ENCODE measurements at places on chromosomes 13 and 19. TPM values are rescaled to one million over a fixed set of nuclear protein-coding genes. Genes with fewer than 3 reads are reported as not detected.

The GPR18 gene
- 10.3 TPM for total RNA-seq

The IGFL1 gene
- not detected for total RNA-seq

The TUBA3C gene
- total RNA-seq, result not detected

The PSG1 gene
- total RNA-seq, result not detected

The PCDH20 gene
- not detected for total RNA-seq

The HSH2D gene
- total RNA-seq, result 110 TPM

The ZNF491 gene
- 0.98 TPM for total RNA-seq

The NKPD1 gene
- total RNA-seq, result 0.15 TPM

The ZNF737 gene
- total RNA-seq, result 10.4 TPM

The HSPH1 gene
- total RNA-seq, result 103 TPM

The CYP4F2 gene
- total RNA-seq, result not detected

- H3K27ac ChIP-seq, result peak overlapping the region; percentile 92
- H3K4me1 ChIP-seq, result peaks cover 14% of the 10 kb centered on the region
- no peaks in the 10 kb centered on the region for H3K27me3 ChIP-seq
- H3K36me3 ChIP-seq, result no peaks in the 10 kb centered on the region
- peak; percentile 67 for DNase-seq
These were observed 32.6 kb upstream of the GATAD2A start for GRCh38 chr19:19372656-19373416.

DNA sequence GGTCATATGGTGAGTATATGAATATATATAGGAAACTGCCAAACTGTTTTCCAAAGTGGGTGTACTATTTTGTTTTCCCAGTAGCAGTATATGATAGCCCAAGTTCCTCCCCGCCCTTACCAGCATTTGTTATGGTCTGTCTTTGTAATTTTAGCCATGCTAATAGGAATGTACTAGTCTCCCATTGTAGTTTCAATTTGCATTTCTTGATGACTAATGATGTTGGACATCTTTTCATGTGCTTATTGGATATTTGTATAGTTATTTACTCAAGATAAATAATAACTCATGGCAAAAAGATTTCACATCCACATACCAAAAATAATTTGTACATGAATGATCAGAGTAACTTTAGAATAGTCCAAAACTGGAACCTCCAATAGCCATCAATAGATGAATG is 75.3 kb upstream of the SERP2 start:
- peaks cover 2% of the 10 kb centered on the region for H3K36me3 ChIP-seq
- peaks cover 8% of the 10 kb centered on the region for H3K27me3 ChIP-seq
- no peak overlapping the region for H3K27ac ChIP-seq
- H3K4me3 ChIP-seq, result no peak overlapping the region
- peaks cover 37% of the 10 kb centered on the region for H3K4me1 ChIP-seq

DNA sequence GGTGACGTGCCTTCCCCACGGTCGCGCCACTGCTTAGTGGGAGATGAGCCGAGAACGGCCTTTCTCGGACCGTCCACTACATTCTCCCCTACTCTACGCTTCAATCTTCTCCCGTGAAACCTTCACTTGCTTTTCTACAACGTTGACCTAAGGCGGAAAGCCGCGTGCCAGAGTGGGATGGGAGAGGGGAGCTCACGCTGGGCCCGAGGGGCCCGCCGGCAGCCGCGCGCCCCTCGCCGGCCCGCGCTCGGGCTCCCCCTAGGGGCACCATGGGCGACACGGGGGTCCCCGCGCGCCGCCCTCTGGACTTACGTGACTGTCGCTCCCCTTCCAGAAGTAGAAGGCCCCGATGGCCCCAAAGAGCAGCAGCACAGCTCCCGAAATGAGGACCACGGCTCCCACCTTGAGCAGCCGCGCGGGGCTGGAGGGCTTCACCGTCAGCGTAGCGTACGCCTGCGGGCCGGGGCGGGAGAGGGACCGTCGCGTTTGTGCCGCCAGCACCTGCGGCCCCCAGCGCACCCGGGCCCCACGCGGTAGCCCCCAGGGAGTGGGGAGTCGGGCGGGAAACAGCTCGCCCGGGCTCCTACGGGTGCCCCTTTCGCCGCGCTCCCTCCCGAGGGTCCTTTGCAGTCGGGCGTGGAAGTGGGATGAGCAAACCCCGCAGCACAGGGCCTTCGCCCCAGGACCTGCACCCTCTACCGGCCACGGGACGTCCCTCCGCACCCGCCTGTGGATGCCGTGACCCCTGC is 727 bp downstream of the CNMD start:
- no peaks in the 10 kb centered on the region for H3K4me1 ChIP-seq
- peaks cover 2% of the 10 kb centered on the region for H3K36me3 ChIP-seq

DNA sequence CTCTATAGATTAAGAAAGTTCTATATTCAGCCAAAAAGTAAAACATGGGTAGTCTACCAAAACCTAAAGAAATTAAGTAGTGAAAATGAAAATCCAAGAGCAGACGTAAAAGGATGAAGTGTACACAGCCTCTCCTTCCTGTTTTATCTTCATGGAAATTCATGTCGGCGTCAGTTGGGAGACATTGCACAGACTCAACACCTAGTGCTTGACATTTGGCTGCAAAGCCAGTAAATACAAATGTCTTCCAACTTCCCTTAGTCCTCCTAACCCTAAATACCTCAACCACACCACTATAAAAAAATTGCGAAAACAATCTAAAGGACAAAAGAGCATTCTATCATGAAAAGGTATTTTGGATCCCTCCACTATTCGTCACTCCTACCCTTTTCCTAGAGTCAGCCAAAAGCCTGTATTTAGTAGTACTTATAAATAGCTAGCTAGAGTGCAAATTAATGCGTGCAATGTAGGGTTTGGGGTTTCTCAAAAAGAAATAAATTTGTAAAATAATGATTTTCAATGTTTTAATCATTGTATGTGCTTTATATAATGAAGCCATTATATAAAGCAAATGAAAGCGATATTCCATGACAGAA is 56.4 kb upstream of the TRPC4 start:
- no peak overlapping the region for H3K4me3 ChIP-seq
- no peak for DNase-seq
- no peak overlapping the region for H3K27ac ChIP-seq

DNA sequence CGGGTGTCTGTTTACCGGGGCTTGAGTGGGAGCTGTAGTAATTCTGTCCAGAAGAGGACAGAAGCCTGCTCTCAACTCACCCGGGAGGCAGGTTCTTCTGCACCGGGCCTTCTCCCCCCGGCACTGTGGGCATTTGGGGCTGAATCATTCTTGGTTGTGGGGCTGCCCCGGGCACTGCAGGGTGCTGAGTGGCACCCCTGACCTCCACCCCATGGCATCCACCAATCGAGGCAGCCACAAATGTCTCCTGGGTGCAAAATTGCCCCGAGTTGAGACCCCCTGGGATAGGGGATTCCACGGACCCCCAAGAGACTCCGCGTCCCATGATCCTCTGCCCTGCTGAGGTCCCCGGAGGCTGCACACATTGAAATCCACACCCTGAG is 68.8 kb downstream of the GNG7 start:
- peaks cover 2% of the 10 kb centered on the region for H3K4me1 ChIP-seq
- H3K27me3 ChIP-seq, result peaks cover 1% of the 10 kb centered on the region
- no peak overlapping the region for H3K27ac ChIP-seq
- no peak for DNase-seq
- H3K36me3 ChIP-seq, result no peaks in the 10 kb centered on the region

DNA sequence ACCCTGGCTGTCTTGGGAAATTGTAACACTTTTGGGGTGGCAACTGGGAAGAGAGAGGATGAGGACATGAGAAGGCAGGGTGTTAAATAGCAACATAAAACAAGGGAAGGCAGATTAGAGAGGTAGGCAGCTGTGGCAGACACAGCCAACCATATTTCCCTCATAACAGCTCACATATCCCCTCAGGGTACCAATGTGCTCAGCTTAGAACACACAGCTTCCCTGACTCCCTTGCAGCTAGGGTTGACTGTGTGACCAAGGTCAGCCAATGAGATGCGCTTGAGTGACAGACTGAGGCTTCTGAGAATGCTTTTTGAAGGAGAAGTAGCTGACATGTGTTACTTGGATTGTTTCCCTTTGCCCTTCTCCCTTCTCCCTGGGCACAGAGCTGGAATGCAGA is 28.8 kb upstream of the SPATA13 start:
- peaks cover 30% of the 10 kb centered on the region for H3K4me1 ChIP-seq
- no peak for DNase-seq
- H3K27ac ChIP-seq, result no peak overlapping the region
- H3K27me3 ChIP-seq, result peaks cover 4% of the 10 kb centered on the region

DNA sequence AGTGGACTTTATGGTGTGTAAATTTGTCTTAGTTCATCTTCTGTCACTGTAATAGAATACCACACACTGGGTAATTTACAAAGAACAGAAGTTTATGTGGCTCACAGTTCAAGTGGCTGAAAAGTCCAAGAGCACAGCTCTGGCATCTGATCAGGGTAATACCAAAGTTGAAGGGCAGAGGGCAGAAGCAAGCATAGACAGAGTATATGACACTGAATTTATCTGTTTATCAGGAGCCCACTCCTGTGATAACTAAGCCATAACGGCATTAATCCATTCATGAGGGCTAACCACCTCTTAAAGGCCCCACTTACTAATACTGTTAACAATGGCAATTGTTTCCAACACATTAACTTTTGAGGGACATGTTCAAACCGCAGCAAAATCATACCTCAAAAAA is 4.0 kb upstream of the RFXAP start:
- no peaks in the 10 kb centered on the region for H3K36me3 ChIP-seq
- H3K27me3 ChIP-seq, result peaks cover 40% of the 10 kb centered on the region
- DNase-seq, result no peak
- no peak overlapping the region for H3K4me3 ChIP-seq
- H3K4me1 ChIP-seq, result peaks cover 14% of the 10 kb centered on the region

GRCh38 chr13:92609376-92609775 is 617.2 kb upstream of the GPC6 start:
- H3K4me3 ChIP-seq, result no peak overlapping the region
- H3K4me1 ChIP-seq, result no peaks in the 10 kb centered on the region
- no peak overlapping the region for H3K27ac ChIP-seq

- H3K27ac ChIP-seq, result no peak overlapping the region
- H3K36me3 ChIP-seq, result peaks cover 82% of the 10 kb centered on the region
- no peaks in the 10 kb centered on the region for H3K27me3 ChIP-seq
- no peak overlapping the region for H3K4me3 ChIP-seq
- peaks cover 4% of the 10 kb centered on the region for H3K4me1 ChIP-seq
- DNase-seq, result no peak
These were observed 92.8 kb downstream of the EPSTI1 start for GRCh38 chr13:42899266-42899665.

- peak overlapping the region; percentile 95 for H3K4me3 ChIP-seq
- DNase-seq, result no peak
- H3K4me1 ChIP-seq, result peaks cover 26% of the 10 kb centered on the region
- peak overlapping the region; percentile 97 for H3K27ac ChIP-seq
- peaks cover 27% of the 10 kb centered on the region for H3K36me3 ChIP-seq
- H3K27me3 ChIP-seq, result no peaks in the 10 kb centered on the region
These were observed 1.1 kb downstream of the ZNF566 start for GRCh38 chr19:36488118-36488845.

DNA sequence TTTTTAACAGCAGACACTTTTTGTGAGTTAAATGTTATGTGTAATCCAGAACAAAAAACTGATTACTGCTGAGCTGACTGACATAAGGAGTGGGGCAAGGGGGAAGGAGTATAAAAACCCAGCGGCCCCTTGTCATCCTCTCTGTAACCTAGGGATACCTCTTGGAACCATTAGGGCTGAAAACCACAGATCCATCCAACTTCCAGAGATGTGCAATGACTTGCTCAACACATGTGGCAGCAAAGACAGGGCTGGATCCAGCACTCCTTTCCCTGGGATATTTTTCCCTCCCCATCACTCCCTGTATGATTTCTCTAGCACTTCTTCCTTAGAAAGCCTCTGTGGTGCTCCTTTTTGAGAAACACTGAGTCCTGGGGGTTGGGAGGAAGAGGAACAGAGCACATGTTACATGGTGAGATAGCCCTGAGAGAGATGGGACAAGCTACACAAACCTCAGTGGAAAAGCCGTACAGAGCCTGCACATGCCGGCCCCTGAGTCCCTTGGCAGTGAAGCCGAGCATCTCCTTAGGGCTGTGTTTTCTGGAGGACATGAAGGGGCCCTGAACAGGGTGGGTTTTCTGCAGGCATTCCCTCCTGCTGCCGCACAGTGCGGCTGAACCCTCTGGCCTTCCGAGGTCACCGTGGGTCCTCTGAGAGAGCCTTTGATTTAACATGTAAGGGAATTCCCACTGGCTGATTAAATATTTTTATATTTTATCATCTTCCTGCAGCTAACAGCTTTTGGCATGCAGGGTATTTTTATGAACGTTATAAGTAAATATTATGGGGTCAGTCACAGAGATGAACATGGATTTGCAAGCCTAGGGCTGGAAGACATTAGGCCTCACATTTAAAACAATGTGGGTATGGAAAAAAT is 219.9 kb downstream of the COG6 start:
- H3K36me3 ChIP-seq, result no peaks in the 10 kb centered on the region
- no peak for DNase-seq
- no peak overlapping the region for H3K27ac ChIP-seq
- no peaks in the 10 kb centered on the region for H3K4me1 ChIP-seq
- H3K27me3 ChIP-seq, result no peaks in the 10 kb centered on the region

DNA sequence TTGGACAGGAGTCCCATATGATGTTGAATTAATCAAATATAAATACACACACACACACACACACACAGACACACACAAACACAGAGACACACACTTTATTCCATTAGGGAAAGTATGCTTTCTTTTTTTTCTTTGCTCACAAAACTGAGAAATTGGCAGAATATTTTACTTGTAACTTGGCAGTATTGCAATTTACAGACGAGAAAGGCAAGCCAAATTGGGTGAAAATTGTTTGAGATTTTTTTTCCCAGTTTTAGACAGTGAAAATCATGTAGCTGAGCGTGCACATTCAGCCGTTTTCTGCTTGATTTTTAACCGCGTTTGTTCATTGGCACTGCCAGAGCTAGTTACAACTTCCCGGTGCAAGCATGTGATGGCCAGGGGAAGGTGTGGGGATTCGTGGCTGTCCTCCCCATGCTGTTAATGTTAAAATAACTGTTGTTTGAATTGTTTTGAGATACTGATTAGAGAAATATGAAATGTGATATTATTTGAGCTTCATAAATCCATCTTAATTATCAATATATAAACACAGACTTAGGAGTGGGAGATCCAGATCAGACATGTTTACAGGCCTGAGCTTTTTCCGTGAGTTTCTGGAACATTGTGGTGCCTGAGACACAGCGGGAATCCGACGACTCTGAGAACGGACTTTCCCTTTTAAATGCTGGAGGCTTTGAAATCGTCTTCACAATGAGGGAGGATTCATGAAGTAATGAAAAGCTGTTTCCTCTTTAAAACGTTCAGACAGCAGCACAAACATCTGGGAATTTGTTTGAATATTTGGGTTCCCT is 125.5 kb downstream of the KCNRG start:
- no peak overlapping the region for H3K4me3 ChIP-seq
- H3K4me1 ChIP-seq, result peaks cover 7% of the 10 kb centered on the region

- no peak overlapping the region for H3K4me3 ChIP-seq
- no peak for DNase-seq
- no peak overlapping the region for H3K27ac ChIP-seq
- H3K4me1 ChIP-seq, result no peaks in the 10 kb centered on the region
- H3K27me3 ChIP-seq, result no peaks in the 10 kb centered on the region
- no peaks in the 10 kb centered on the region for H3K36me3 ChIP-seq
These were observed 40.0 kb downstream of the ADPRHL1 start for GRCh38 chr13:113413178-113413897.

Measured in activated CD4-positive, alpha-beta memory T cell treated with anti-CD3 and anti-CD28 coated beads, Interleukin-2, amount 10 ng/mL, durations not matched to agents 7 days and 5 days (primary cell).